ENCODE measurements at places on chromosomes 6 and 20. TPM values are rescaled to one million over a fixed set of nuclear protein-coding genes. Genes with fewer than 3 reads are reported as not detected.

The FLRT3 gene
- total RNA-seq = 5.6 TPM

The CCM2L gene
- under 0.01 TPM for total RNA-seq

The SCRT2 gene
- not detected for total RNA-seq

The BTN1A1 gene
- total RNA-seq = not detected

The RAET1E gene
- 0.11 TPM for total RNA-seq

The ADGRF4 gene
- total RNA-seq = 0.33 TPM

The TINAG gene
- not detected for total RNA-seq

The LGSN gene
- not detected for total RNA-seq

The MCCD1 gene
- total RNA-seq = not detected

The ENPP5 gene
- total RNA-seq = 0.55 TPM

The DCDC2 gene
- 6.1 TPM for total RNA-seq

The RBBP8NL gene
- not detected for total RNA-seq
